ENCODE measurements at places on chromosomes 7 and 10.

GRCh38 chr7:90536449-90536848 is 59.7 kb upstream of the CDK14 start:
- no peak for DNase-seq

- no peak for DNase-seq
These were observed 70.6 kb upstream of the MET start for GRCh38 chr7:116601426-116601825.

DNA sequence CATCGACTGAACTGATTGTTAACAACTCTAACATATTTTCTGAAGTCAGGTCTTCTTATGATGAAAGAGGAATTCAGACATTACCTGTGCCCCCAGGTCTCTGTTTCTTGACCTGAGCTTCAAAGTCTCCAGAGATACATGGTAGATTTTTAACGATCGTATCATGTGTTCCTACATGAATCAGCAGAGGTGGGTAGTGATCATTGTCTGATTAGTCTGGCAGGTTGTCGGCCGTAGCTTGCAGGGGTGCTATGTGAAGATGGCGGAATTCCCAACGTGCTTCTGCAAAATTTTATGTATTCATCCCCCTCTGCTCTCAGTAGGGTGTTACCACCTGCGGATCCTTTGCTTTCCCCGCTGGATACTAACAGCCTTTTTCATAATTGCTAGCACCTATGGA is 581.9 kb downstream of the GATA3 start:
- no peak for DNase-seq

DNA sequence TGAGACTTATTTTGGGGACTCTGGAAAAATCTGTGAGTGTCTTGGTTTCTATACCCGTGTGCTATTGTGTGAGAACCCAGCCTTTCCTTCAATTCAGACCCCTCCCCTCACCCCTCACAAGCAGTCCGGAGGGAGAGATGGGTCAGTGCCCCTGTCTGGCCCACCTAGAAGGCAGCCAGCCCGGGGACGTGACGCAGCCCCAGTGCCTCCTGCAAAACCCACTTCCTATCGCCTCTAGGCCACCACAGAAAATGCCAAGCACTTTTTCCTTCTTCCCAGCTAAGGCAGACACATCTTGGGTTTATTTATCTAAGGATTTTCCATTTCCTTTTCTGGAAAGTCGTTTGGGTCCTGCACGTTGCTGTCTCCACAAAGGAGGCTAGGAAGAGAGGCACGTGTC is 11.6 kb upstream of the AQP1 start:
- DNase-seq: no peak

Measured in hematopoietic multipotent progenitor cell treated with erythropoietin and hydrocortisone succinate and interleukin-3 and kit ligand, for 15 days (in vitro differentiated cells).